ENCODE measurements at places on chromosomes 2 and 18. TPM values are rescaled to one million over a fixed set of nuclear protein-coding genes. Genes with fewer than 3 reads are reported as not detected.
A peak's percentile ranks its signal among the peaks of the same experiment; 100 is the strongest.

The TWSG1 gene
- total RNA-seq = 25.1 TPM

The CNGA3 gene
- total RNA-seq = 0.20 TPM

The NCKAP1 gene
- 105 TPM for total RNA-seq

The SCYGR1 gene
- total RNA-seq = not detected

The CHRND gene
- not detected for total RNA-seq

GRCh38 chr18:45291621-45292615, 323.4 kb upstream of the SLC14A2 start:
- no peak for DNase-seq

DNA sequence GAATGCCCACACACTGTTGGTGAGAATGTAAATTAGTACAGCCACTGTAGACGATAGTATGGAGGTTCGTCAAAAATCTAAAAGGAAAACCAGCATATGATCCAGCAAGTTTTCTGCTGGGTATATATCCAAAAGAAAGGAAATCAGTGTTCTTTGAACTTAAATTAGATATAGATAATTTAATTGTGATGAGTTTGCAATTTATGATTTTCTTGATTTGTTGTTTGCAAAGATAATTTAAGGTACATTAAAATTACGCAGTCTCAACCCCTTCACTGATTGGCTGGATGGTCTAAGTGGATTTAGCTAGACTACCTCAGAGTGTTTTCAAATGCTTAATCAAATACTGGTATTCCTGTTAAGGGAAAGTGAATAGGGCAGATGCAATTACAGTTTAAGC, 302.2 kb downstream of the GALNT13 start:
- DNase-seq = no peak

GRCh38 chr2:187377340-187377739, 70.7 kb downstream of the CALCRL start:
- DNase-seq = no peak

GRCh38 chr18:6520901-6521300, 106.2 kb upstream of the L3MBTL4 start:
- DNase-seq = no peak

- no peak for DNase-seq
Measured at GRCh38 chr18:43774497-43774896, 497.2 kb upstream of the SYT4 start.

DNA sequence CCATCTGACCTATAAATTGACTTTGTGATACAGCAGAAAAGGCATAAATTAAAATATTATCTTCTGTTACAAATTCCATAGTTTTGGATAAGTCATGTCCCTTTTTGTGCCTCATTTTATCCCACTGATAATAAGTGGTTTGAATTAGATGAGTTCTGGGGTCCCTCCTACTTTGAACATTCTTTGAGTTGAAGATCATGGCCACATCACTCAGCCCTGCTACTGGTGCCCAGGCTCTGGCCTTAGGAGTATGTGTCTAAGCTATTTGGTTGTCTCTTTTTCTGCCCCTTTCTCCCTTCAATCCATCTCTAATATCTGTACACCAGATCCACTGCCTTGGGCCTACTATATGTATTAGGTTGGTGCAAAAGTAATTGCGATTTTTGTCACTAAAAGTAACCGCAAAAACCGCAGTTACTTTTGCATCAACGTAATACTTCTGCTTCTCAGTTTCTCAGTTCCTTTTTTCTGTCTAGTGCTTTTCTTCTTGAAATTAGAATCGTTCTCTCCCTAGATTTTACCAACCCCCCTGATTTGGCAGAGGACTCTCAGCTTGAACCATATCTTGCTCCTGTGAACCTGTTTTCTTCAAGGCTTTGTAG, 362.5 kb upstream of the TNP1 start:
- DNase-seq = no peak

DNA sequence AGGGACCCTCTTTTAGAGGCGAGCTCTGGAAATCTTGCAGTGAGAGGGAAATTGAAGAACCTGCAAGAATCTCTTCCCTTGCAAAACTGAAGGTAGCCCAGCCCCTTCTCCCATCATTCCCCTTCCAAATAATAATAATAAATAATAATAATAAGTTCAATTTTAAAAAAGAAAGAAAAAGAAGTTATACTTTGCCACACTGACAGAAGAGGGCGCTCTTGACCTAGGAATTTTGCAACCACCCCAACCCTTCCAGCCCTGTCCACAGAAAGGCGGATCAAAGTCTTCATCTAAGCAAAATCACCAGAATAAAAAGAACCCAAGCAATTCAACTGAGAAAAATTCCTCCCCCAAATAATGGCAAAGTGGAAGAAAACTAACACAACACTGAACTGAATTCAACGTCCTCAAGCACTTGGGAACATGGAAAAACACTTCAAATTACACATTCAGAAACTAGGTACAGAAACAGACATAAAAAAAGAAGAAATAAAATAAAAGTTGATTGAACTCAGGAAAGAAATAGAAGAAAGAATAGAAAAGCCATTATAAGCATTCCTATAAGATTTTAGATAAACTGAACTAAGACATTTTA, 98.9 kb upstream of the GLS start:
- peak; percentile 65 for DNase-seq
